Large intestine (tissue), 12 donors: ENCODE measurements at places on chromosomes 3 and 15. TPM values are rescaled to one million over a fixed set of nuclear protein-coding genes. Genes with fewer than 3 reads are reported as not detected.
A peak's percentile ranks its signal among the peaks of the same experiment; 100 is the strongest.

DNA sequence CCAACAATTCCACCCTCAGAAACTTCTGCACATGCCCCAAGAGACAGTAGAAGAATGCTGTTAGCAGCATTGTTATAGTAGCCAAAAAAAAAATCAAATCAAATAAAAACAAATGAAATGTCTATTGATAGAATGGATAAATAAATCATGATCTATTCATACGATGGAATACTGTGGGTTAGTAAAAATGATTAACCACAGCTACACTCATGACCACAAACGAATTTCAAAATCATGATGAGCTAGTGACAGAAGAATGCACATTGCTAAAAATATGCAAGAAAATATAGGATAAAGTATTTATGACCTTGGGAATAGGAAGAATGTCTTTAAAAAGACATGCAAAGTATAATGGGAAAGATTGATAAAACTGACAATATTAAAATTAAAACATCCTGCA lies 57.5 kb upstream of the ACAN start:
- no peak for DNase-seq

DNA sequence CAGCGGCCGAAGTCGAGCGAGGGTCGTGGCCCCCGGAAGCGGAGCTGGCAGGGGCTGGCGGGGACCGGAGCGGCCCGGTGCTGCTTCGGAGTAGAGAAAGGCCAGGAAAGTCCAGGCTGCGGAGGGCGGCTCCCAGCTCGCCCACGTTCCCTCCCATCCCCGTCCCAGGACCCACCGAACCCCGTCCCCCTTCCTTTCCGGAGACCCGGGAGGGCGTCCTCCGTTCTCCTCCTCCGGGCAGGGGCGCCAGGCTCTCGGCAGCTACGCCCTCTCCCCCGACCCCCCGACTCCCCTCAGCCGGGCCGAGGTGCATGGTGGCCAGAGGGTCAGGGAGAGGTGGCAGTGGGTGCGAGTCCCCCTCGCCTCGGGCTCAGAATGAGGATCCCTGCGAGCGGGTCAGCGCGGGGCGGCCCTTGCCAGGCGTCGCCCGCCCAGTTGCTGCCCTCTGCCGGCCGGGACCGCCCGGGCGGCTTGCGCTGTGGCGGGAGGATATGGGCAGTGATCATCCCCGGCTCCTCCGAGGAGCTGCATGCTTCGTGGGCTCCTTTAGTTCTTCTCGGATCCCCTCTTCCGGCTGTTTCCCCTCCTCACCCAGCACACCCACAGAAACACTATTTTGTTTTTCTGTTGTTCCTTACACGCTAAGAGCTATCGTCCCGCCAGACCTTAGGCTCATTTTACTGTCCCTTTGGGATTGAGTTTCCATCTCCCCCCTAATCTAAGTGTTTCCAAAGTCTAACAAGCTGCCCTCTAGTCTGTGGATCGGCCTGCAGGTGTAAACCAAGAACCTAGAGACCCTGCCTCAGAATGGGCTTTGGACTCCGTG lies 744 bp upstream of the ALDH1A2 start:
- DNase-seq = peak; percentile 29

DNA sequence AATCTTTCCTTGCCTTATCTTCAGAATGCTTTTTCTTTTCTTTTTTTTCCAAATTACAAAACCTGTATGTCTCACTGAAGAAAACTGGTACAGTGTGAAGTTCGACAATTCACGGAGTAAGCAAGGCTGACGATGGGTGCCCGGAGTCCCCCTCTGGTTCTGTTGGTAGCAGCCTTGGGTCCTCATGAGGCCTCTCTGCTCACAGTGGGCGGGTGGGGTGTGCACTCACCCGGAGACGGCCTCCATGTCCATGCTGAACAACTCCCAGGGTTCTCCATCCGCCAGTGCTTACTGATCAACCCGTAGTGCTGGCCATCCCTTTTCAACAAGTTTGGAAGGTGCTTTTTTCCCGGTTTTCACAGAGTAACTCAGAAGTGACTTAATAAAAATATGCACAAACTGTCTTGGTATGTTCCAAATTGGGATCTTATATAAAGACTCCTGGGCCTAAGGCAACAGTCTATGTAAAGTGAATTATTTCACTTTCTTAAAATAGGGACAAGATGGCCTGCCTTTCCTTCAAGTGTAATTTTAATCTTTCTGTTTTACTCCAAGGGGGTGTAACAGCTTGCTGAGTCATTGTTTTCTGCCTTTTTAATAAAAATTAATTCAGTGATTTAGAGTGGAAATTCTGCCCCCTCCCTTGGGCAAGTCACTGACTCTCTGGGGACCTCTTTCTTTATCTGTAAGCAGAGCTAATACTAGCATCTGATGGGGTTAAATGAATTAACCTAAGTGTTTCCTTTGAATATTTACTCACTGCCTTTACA lies 23.7 kb downstream of the LRRK1 start:
- DNase-seq = no peak

GRCh38 chr3:97954228-97954827 lies 17.9 kb downstream of the RIOX2 start:
- no peak for DNase-seq

DNA sequence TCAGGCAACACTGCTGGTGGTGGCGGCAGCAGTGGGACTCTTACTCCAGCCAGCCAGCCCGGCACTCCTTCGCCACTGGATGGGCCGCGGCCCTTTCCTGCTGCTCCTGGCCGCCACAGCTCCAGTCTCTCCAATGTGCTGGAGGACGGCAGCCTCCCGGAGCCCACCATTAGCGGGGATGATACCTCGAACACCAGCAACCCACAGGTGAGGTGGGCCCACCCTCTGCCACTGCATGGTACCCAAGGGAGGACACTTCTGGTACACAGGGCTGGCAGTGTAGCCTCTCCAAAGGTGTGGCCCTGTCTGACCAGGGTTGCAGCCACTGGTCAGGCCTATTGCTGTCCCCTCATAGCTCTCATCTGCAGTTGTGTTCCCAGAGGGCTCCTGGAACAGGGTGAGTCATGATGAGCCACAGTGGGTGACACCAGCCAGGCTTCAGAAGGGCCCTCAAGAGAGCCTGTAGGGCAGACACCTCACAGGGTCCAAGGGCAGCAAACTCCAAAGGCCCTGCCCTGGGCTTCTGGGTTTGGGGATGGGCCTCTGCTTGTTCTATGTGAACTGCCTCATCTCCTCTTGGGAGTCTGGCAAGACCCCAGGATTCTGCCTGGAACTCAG lies 20.8 kb downstream of the NBEAL2 start:
- DNase-seq = no peak

IL16 gene
- 8.1 TPM for polyA plus RNA-seq

WDR53 gene
- polyA plus RNA-seq = 9.2 TPM

GRAMD2A gene
- 11.5 TPM for polyA plus RNA-seq

GOLGA8S gene
- 0.24 TPM for polyA plus RNA-seq
